Brain (organoid and tissue), 16 donors: ENCODE measurements at places on chromosomes 2 and 18. TPM values are rescaled to one million over a fixed set of nuclear protein-coding genes. Genes with fewer than 3 reads are reported as not detected.

The TXNDC2 gene
- 0.17 TPM for polyA plus RNA-seq

- DNase-seq, result no peak
These were observed 1348.7 kb upstream of the NXPH2 start for GRCh38 chr2:140128909-140129308.

DNA sequence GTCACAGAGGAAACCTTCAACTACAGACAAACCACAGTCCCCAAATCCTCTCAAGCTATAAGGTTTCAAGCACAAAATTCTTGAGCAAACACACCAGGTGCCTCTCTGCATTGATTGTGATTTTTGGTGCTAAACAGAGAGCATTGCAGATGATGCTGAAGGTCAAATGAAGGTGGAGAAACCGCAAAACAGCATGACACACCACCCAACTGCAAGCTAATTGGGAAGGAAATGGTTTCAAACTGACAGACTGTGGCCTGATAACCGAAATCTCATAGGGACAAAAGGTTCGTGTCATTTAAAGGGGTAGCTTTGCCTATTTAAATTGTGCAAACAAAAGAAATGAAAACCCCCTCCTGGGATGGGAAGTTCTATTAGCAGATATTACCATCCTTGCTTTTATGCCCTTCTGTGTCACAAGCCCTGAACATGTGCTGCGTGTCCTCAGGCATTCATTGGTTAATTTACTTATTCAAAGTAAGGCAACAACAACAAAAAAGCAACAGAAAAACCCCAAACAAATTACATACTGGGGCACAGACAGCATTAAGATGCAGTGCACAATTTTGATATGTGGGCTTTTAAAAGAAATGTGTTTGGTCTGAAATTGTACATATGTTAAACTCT lies 154.9 kb downstream of the AQP4 start:
- no peak for DNase-seq

DNA sequence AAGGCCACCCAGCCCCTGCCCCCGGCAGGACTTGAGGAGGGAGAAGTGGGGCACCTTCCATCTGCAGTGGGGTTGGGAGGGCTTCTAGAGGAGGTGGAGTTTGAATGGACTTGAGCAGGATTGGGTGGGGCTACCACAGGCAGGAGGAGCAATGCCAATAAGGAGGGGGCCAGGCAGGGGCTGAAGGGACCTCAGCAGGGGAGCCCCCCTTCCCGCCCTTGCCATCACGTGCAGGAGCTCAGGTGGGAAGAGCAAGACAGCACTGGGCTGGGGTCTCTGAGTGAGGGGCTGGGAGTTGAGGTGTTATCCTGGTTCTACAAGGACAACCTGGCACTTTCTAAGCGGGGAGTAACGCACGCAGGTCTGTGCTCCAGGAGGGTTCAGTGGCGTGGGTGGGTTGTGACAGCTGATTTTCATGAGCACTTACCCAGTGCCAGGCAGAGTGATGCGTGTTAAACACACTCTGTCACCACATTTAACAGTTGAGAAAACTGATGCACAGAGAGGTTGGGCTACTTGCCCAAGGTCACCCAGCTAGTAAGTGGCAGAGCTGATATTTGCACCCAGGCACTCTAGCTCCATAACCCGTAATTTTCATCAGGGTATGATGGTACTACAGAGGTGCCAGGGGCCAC lies 4.8 kb downstream of the CHRND start:
- DNase-seq, result no peak

DNA sequence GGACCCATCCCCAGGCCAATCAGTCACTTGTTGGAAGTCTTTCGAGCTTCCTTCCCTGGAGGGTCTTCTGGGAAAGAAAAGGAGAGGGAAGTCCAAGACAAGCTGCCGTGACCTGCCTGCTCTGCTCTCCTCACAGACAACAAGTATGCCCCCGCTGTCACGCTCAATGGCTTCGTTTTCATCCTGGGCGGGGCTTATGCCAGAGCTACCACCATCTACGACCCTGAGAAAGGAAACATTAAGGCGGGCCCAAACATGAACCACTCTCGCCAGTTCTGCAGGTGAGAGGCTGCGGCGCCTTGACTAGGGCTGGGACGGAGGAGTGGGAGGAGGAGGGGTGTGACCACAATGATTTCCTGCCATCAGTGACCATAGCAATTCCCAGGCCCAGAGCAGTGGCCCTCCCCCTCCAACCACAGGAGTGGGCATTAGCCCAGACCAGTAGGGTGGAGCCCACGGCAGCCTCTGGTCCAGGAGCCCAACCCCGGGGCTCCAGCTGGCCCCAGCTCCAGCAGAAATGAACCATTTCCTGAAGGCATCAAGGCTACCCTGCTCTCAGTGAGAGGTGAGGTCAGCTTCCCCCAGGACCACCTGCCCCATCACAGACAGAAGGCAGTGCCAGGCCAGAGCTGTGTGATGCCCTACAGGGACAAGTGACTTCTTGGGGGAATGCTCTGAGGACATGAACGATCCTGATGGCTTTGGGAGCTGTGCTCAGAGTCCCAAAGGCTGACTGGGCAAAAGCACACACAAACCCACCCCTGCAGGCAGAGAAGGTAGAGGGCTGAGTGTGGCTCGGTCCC lies 223.1 kb downstream of the ATAD2B start:
- no peak for DNase-seq

GRCh38 chr2:4110273-4110672 lies 406.9 kb downstream of the DCDC2C start:
- DNase-seq, result no peak

GRCh38 chr18:71047882-71048281 lies 759.0 kb downstream of the SOCS6 start:
- no peak for DNase-seq
